ENCODE measurements at places on chromosomes 1 and 21.

DNA sequence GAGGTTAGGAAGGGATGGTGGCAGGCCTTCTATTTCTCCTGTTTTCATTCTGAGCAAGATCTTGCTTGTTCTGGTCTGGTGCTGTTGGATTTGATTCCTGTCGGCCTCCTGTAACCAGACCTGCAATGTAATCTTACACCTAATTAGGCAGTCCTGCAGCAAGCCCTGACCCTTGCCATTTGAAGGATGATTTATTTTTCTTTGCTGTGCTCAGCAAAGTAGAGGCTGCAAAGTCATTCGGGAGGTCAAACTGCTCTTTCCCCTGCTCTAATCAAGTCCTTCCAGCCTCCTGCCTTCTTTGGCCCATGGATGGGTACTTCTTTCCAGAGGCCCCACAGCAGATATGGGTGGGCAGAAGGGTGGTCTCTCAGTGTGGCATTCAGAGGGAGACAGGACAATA is 417.7 kb upstream of the USP24 start:
- DNase-seq: no peak

- peak; percentile 19 for DNase-seq
These were observed 6.6 kb downstream of the CCDC190 start for GRCh38 chr1:162854245-162854882.

GRCh38 chr1:35876988-35877387 is 6.0 kb upstream of the AGO1 start:
- no peak for DNase-seq

GRCh38 chr21:45764792-45765191 is 121.3 kb downstream of the PCBP3 start:
- DNase-seq: no peak
